ENCODE measurements at places on chromosomes 6 and 20.

- no peak for DNase-seq
Measured at GRCh38 chr6:81777586-81778268, 25.2 kb upstream of the TENT5A start.

GRCh38 chr6:30151580-30151979 is 9.4 kb downstream of the TRIM10 start:
- peak; percentile 83 for DNase-seq

GRCh38 chr6:24064106-24064505 is 61.9 kb upstream of the NRSN1 start:
- peak; percentile 21 for DNase-seq

DNA sequence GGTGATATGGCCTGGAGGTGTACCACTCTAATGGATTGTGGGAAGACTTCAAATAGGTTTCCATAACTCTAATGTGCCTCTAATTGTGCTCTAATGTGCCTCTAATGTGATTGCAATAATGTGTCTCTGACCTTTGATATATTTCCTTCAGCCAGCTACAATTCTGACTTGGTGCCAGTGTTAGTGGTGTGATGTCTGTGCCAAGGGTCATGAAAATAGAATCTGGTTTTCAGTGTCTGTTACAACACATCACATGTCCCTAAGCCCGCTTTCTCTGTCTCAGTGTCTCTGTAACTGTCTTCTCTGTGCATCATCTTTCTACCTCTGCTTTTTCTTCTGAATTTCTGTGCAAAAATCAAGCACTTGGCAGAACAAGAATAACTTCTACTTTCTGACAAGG is 77.2 kb upstream of the ECI2 start:
- no peak for DNase-seq

All from hematopoietic multipotent progenitor cell treated with erythropoietin and hydrocortisone succinate and interleukin-3 and kit ligand, for 6 days (in vitro differentiated cells).